ENCODE measurements at places on chromosomes 6 and 20.

DNA sequence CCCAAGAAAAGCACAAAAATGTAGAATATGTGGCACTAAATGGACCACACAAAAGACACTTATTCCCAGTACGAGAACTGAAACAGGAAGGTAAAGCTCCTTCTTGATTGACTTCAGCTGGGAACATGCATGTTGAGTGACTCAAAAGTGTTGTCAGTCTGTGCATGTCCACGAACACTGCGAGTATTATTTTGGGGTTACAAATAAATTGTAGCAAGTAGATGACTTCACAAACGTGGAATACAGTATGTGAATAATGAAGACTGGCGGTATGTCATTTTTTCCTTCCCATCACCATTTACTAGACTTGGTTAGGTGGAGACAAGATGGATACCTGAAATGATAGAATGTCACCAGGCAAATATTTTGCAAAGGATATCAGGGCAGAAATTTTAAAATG, 45.4 kb downstream of the L3MBTL3 start:
- no peak for DNase-seq

- no peak for DNase-seq
Measured at GRCh38 chr20:16005021-16005914, 568.0 kb downstream of the KIF16B start.

DNA sequence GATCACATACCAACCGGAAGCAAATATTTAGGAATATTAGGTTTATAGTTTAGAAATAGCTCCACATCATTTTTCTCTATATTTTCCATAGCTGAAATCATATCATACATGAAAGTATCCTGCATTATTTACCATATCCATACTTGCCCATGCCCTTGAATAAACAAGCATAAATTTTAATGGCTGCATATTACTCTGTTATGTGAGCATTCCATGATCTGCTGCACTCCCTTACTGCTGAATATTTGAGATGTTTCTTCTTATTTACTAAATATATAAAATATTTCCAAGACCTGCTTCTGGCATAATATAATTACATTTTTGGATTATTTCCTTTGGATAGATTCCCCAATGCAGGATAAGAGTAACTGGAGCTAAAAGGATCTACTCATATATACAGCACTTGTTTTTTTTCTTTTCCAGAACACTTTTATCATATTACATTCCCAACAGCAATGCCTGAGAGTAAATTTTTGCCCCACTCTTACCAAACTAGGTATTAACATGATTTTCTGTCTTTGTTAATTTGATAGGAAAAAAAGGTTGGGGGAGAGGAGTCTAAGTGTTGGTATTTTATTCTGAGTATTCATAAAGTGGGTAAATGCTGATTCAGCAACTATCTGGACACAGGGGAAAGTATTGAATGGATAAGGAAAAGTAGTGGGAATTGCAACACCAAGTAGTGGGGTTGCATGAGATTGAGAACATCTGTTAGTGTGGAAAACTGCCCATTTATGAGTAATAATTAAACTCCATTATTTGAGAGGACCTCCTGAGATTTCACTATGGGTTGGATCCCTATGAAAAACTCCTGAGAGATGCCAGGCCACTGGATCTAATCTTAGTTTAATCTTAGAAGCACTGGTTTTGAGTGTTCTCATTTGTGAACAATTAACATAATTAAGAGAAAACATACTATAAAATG, 76.0 kb downstream of the MAN1A1 start:
- no peak for DNase-seq

DNA sequence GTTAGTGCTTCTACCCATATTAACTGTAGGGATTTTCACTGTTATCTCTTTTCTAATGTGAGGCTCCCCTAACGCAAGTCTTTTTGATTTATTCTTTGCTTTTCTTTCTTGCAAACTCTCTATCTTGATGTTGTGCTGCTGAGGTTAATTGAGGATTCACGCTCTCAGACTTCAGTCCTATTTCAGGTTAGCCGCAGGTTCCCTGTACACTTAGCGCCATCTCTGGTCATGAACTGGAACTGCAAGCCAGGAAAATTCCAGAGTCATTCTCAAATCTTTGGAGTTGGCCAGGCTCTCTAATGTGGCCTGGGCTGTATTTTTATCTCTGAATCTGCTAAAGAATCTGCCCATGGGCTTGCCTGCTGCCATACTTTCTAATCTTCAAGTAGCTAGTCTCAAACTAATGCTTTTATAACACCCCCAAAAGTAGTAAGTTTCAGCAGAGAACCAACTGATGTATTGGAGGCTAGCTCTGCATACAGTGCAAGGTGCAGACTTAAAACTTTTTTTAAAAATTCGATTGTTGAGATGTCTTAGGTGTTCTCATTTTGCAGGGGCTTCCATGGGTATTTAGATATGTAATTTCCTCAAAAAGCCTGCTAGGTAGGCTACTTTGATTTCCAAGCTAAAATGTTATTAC, 91.1 kb upstream of the OPRM1 start:
- DNase-seq: no peak

DNA sequence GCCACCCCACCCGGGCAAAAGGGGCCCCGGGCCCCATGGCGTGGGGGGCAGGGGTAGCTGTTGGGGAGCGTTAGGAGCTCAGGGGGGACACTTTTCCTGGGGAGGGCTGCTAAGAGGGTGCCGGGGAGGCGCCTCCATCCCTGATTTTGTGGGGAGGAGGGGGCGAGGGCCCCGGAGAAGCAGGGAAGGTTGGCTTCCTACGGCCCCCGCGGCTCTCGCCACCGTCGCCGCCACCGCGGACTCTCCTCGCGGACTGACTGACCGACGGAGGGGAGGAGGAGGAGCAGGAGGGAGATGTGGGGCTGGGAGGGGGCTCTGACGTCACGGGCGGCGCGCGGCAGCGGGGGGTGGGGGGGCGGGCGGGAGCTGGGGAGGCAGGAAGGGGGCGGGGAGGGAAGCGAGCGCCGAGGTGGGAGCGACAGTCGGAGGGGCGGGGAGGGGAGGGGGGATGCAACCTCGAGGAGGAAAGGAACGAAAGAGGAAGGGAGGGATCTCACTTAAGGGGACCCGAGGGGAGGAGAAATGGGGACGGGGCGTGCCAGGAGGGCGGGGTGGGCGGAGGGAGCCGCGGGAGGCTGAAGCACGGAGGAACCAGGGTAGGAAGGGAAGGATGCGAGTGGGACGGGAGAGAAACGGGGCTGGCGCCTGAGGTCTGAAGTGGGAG, 5.1 kb downstream of the GABBR1 start:
- DNase-seq: no peak

- DNase-seq: no peak
Measured at GRCh38 chr6:112752305-112752704, 405.2 kb downstream of the RFPL4B start.

DNA sequence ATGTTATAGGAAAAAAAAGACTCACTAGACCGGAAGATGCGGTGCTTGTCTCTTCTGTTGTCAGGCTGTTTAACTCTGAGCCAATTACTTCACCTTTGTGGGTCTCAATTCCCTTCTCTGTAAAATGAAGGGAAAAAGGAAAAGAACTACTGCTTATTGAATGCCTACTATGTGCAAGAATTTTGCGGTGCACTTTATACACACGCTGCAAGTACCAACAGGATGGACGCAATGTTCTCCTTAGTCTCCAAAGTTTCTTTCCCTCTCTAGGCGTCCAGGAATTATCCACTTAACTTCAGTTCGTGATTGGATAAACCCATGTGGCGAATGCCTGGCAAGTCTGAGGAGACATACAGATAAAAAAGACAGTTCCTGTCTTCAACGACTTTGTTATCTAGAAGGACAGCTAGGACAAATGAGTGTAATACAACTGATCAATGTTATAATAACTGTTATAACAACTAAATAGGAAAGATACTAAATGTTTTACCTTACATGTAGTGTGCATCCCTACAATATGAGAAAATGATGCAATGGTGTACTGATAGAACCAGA, 69.0 kb upstream of the JARID2 start:
- DNase-seq: no peak

DNA sequence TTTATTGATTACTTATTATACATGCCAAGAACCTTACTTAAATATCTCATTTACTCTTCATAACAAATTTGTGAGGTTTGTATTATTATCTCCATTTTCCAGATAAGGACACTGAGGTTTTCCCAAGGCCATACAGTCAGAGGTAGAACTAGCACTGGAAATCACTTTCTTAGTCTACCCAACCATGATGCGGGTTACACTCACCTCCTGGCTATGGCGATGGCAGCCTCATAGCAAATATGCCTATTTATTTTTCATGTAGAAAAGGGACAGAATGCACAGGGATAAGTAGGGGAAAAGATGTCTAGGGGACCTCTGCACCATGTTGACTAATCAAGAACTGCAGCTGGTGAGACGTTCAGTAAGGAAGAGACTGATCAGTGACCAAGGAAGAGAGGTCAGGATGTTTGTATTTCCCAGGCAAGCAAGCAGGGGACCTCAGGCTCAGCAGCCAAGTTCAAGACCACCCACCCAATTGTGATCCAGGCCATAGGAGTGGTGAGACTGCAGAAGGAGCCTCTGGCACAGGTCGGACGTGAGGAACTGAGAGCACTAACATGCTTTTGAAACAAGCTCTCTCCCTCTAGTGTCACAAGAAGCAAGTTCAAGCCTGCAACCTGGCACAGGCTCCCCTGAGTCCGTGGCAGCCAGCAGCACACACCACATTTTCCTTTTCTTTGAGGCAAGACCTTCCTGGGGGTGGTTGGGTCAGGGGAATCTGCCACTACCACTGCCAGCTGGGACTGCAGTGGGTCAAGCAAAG, 97.8 kb downstream of the GMPR start:
- no peak for DNase-seq

GRCh38 chr20:17806739-17807441, 107.1 kb downstream of the BANF2 start:
- DNase-seq: no peak

GRCh38 chr6:18293076-18293904, 29.0 kb upstream of the DEK start:
- no peak for DNase-seq

DNA sequence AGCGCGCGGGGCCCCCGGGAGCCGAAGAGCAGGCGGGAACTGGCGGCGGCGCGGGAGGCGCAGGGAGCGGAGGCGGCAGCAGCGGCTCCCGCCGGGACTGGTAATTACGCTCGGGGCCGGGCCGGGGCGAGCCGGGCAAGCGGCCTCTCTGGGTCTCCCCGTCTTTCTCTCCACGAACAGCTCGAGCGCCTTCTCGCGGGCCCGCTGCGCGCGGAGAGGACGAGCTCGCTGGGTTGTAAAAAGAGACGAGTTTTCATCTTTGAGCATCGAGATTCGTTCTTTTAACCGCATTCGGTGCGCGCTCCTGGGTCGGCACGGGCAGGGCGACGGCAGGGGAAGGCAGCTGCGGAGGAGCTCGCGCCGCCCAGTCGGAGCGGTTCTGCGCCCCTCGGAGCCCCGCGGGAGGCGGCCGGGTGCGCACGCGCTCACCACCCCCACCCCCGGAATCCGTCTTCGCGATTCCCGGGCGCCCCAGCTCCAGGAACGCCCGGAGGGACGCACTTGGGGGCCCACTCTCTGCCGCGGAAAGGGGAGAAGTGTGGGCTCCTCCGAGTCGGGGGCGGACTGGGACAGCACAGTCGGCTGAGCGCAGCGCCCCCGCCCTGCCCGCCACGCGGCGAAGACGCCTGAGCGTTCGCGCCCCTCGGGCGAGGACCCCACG, 38.0 kb downstream of the YTHDF1 start:
- DNase-seq: no peak

GRCh38 chr20:41141153-41141815, 3.9 kb downstream of the PLCG1 start:
- DNase-seq: no peak

- no peak for DNase-seq
Measured at GRCh38 chr6:144304223-144304848, 19.2 kb downstream of the UTRN start.

DNA sequence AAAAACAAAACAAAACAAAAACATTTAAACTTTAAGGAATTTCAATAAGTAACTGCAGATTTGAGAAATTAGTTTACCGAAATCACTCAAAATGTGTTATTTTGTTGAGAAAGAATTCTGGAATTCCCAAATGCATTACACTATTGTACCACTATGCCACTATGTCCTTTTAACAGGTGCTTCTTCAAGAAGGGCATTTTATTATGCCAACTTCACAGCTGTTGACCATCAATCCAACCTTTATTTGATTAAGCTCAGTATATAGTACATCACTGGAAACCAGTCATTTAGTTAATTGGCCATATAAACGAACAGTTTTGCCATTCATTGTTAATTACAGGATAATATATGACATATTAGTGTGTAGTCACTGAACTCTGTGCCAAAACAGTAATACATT, 221.7 kb downstream of the ARHGAP18 start:
- no peak for DNase-seq

- no peak for DNase-seq
Measured at GRCh38 chr6:43814111-43814510, 44.1 kb downstream of the VEGFA start.

DNA sequence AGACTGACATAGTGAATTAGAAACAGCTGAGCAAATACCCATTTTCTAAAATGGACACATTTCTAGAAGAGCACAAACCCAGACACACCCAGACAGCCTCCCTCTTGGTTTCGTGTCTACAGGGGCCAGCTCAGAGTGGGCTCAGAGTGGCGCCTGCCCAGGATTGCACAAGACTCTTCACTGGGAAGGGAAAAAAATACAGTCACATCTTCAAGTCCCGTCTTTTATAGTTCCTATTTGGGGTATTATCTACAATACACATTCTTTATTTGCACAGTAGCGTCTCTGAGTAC, 246.1 kb upstream of the AFDN start:
- no peak for DNase-seq

DNA sequence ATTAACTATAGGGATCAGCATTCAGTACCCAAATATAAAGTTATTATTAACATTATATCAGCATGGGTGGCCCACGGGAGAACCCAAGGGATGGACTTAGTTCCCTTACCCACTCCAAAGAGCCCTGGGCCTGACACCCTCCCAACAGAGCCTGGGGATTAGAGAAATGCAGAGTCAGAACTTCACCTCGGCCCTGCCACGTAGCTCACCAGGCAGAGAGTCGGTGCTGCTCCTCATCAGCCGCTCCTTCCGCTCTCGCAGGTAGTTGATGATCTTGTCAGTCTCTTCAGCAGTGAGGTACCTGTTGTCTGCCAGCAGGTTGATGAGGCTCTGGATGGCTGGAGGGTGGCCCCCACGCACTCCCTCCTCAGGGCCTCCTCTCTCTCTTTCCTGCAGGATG, 26.6 kb downstream of the NCOA5 start:
- no peak for DNase-seq

GRCh38 chr6:43990627-43991619, 136.3 kb downstream of the MRPL14 start:
- DNase-seq: no peak

DNA sequence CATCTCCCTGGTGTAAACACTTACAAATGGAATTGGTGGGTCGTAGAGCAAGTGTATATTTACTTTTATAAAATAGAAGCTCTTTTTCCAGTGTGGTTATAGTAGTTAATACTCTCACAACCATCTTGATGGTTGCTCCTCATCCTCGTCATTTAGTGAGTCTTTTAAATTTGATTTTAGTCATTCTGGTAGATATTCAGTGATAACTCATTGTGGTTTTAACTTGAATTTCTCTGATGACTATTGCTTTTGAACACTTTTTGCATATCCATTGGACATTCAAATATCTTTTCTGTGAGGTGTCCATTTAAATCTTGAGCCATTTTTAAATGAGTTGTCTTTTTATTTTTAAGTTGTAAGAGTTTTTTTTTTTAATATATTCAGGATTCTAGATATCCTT, 189.2 kb upstream of the PHACTR1 start:
- no peak for DNase-seq

GRCh38 chr20:52493171-52493721, 301.7 kb upstream of the ZFP64 start:
- no peak for DNase-seq

- DNase-seq: peak; percentile 28
Measured at GRCh38 chr20:407133-407952, 756 bp upstream of the RBCK1 start.

GRCh38 chr20:44395461-44396340, 40.2 kb downstream of the HNF4A start:
- DNase-seq: no peak

All from stimulated activated CD8-positive, alpha-beta memory T cell treated with anti-CD3 and anti-CD28 coated beads, Interleukin-12 subunit alpha, Interleukin-12 subunit beta, amount 100 ng/mL, for 1 hour (primary cell).